ENCODE measurements at places on chromosomes 1 and 21.
A peak's percentile ranks its signal among the peaks of the same experiment; 100 is the strongest.

- no peak for DNase-seq
Measured at GRCh38 chr1:208496467-208497371, 252.5 kb upstream of the PLXNA2 start.

GRCh38 chr1:182629499-182630096 lies 25.4 kb upstream of the RGS16 start:
- no peak for DNase-seq

GRCh38 chr21:25953659-25954058 lies 216.9 kb downstream of the APP start:
- no peak for DNase-seq

GRCh38 chr1:162697140-162697895 lies 65.1 kb downstream of the DDR2 start:
- DNase-seq, result no peak

- no peak for DNase-seq
Measured at GRCh38 chr1:3886691-3887090, 13.4 kb downstream of the C1orf174 start.

GRCh38 chr21:44510508-44511218 lies 29.3 kb downstream of the KRTAP10-1 start:
- peak; percentile 41 for DNase-seq

DNA sequence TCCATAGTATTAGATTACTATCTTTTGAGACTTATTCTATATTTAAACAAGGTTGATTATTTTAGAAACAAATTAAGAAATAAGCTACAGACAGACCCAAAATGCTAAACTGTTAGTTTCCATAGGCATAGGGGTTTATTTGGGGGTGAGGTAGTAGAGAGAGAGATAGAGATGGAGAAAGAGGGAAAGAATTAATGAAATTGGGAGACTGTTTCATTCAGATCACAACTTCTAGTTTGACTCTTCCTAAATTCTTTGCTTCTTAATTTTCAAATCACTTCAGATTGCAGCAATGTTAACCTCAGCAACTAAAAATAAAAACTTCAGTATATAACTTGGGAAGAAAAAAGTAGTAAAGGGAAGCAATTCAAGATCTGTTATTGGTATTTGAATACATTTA lies 3.4 kb downstream of the JUN start:
- no peak for DNase-seq

GRCh38 chr1:246875041-246876026 lies 56.4 kb downstream of the AHCTF1 start:
- no peak for DNase-seq

- DNase-seq, result no peak
Measured at GRCh38 chr1:219185486-219186117, 11.9 kb downstream of the LYPLAL1 start.

DNA sequence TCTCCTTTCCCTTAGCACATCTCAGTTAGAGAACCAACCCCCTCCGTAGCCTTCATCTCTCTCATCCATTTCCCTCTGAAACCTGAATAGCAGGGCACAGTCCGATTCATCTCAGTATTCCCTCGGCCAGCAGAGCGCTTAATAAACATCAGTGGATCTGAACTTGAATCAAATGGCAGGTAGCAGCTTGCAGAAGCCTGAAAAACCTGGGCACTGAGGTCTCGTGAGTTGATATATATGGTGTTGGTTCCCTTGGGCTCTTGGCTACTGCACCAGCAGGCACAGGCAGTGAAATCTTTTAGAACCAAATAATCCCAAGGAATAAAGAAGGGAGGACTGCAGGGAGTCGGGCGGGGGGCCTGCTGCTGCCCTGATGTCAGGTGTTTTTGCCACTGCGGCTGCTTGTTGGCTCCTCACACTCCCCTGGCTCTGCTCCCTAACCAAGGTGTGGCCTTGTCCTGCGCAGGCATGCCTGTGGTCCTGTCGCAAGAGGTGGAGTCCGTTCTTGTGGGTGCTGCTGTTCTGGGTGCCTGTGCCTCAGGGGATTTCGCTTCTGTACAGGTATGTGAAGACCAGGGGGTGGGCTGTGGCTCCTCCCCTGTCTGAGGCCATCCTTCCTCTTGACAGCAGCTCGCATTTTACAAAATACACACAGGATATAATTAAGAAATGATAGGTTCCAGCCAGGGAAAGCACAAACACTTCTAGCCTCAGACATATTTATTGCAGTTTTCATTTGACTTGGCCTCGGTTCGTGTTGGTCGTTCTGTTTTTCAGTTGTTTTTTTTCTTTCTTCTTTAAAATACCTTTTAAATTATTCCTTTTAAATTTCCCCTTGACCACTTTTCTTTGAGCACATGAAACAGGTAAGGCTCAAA lies 140.9 kb upstream of the HOOK1 start:
- DNase-seq, result no peak

DNA sequence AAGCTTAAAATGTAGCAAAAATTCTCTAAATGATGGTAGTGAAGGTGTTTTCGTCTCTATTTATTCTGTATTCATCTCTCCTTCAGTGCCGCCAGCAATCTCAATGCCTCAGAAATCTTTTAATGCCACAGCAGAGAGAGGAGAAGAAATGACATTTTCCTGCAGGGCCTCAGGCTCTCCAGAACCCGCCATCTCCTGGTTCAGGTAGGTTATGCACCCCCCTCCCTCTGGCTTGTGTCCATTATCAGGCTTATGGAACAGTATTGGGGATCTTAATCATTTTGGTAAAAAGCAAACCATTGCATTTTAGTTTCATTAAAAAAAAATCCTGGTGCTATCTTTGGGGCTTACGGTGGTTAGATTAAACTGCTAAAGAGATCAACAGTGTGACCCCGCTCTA lies 326.1 kb downstream of the NCAM2 start:
- DNase-seq, result no peak

GRCh38 chr1:87263785-87264184 lies 64.9 kb upstream of the LMO4 start:
- no peak for DNase-seq

DNA sequence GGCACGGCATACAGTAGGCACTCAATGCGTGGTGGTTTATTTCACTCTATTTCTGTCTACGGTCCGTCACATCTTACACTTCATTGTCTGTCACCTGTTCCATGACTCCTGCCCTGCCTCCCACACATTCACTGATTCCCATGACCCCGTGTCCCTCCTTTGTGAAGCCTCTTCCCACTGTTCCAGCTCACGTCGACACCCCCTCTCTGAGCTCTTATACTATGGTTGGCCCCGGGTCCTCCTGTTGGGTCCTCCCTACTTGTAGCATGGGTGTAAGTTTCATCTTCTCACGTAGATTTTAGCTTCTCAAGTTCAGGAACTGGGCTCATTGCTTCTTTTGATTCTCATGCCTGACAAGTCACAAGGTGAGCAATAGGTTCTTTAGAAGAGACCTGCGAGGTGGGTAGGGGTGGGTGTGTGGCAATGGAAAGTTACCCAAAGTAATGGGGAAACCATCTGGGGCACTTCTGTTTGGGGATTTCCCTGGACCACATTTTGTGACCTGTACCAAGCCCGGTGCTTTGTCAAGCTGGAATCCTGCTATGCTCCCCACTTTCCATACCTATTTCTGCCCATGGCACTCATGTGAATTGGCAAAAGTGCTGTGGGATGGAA lies 22.1 kb upstream of the IL10 start:
- no peak for DNase-seq

DNA sequence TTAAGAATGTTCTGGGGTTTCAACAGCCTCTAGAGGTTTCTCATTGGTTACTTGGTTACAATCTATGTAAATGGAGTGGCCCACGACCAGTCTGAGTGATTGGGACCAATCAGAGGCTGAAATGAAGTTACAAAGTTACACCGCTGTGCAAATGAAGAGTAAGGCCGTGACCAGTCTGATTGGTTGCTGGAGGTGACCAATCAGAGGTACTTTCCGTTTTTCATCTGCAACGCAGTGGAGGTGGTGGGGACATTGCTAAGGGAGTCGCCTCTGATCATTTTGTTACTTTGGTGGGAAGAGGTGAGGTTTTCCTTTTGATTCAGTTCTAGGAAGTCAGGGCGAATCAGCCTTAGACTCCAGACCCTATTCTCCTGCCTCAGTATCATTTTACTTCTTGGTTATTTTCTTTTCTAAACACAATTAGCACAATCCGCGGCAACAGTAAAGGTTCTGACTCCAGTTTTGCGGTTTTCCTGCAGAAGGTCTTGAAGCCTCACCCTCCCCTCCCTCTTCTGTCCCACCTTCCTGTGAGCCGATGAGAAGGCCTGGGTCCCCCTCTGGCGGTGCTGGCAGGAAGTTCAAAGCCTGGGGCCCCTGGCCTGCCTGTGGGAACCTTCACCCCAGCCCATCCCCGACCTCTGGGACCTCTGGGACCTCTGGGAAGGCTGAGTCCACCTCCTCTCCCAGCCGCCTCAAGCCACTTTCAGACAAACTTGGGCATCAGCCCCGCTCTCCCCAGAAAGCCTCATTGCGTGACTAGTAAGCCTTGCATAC lies 38.7 kb upstream of the TTC34 start:
- no peak for DNase-seq

- no peak for DNase-seq
Measured at GRCh38 chr1:55323760-55324159, 108.6 kb upstream of the USP24 start.

DNA sequence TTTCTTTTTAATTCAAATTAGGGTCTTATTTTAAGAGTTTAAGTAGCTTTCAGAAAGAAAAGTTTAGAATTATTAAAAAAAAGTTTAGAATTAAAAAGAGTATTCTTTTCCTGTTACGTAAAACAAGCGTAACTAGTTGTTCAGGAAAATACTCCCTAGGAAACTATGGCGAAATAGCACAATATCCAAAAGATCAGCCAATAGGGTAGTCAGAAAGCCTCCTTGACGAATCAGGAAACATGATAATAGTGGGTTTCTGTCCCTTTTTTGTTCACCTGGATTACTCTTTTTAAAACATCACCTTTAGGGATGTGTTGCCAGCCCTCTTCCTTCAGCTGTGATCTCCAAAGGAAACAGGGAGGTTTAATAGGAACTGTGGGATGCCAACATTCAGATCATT lies 25.2 kb downstream of the S1PR1 start:
- DNase-seq, result no peak

GRCh38 chr1:112935461-112936111 lies 20.4 kb downstream of the SLC16A1 start:
- DNase-seq, result no peak

DNA sequence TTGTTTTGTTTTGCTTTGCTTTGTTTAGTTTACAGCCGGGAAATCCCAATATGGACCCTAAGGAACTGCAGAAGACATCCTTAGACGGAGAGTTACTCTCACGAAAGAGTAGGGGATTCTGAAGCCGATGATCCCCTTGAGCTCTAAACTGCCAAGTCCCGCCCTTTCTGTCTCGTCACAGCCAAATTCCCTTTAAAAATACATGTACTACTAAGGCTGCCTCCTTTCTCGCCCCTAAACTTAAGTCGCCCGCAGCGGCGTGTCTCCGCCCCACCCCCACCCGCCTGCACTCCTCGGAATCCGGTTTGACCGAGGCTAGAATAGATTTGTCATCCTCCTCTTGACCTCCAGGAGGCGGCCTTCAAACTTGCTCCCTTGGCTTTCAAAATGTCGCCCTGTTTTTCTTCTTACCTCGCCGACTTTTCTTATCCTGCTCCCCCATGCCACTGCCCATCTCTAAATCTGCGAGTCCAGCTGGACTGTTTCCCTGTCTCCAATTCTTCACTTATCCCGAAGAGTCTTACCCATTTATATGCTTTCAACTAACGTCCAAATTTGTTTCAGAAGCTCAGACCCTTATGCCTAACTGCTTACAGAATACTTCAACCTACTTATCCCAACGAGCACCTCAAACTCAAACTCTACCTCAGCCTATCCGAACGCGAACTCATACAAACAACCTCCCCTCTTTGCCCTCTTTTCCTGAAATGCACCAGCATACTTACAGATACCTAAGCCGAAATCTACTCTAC lies 10.9 kb upstream of the BOLA1 start:
- DNase-seq, result peak; percentile 92

GRCh38 chr1:234840843-234841242 lies 230.9 kb upstream of the IRF2BP2 start:
- no peak for DNase-seq
